Metanephros (tissue), 2 donors: ENCODE measurements at places on chromosomes 4 and X. TPM values are rescaled to one million over a fixed set of nuclear protein-coding genes. Genes with fewer than 3 reads are reported as not detected.

The NUDT11 gene
- 7.1 TPM for total RNA-seq

The P2RY4 gene
- total RNA-seq: 0.35 TPM

The SMIM14 gene
- 30.4 TPM for total RNA-seq

The PDZD4 gene
- total RNA-seq: 10.6 TPM

The BANK1 gene
- 1.9 TPM for total RNA-seq

The GLRB gene
- total RNA-seq: 6.9 TPM

The NDNF gene
- 35.4 TPM for total RNA-seq

The NUP62CL gene
- total RNA-seq: 15.8 TPM

The NKX3-2 gene
- 0.06 TPM for total RNA-seq

The ARHGAP6 gene
- total RNA-seq: 23.9 TPM

The SMIM10L2A gene
- 4.8 TPM for total RNA-seq

The MEPE gene
- not detected for total RNA-seq

The PARM1 gene
- 34.2 TPM for total RNA-seq

The FRAS1 gene
- 125 TPM for total RNA-seq

The MAGEA2 gene
- total RNA-seq: not detected

The FGF13 gene
- 27.5 TPM for total RNA-seq

The MAEA gene
- total RNA-seq: 99.0 TPM

The NEIL3 gene
- total RNA-seq: 3.9 TPM

The SPANXA1 gene
- total RNA-seq: not detected

The N4BP2 gene
- 25.9 TPM for total RNA-seq

The HNRNPH2 gene
- 60.8 TPM for total RNA-seq

The CT45A5 gene
- not detected for total RNA-seq

The UCP1 gene
- total RNA-seq: not detected

The ASB9 gene
- total RNA-seq: 11.9 TPM

The MAGEC2 gene
- total RNA-seq: not detected

The STAP1 gene
- 0.35 TPM for total RNA-seq

The MAGEB1 gene
- not detected for total RNA-seq

The TLR8 gene
- 1.8 TPM for total RNA-seq

The GYPB gene
- total RNA-seq: 23.6 TPM

The MAGEC1 gene
- total RNA-seq: not detected

The MED12 gene
- total RNA-seq: 57.5 TPM

The MTMR1 gene
- 22.2 TPM for total RNA-seq

The CXCR3 gene
- total RNA-seq: 0.12 TPM

The NUP54 gene
- 73.7 TPM for total RNA-seq

The KLF3 gene
- total RNA-seq: 37.1 TPM

The SPINK2 gene
- 0.35 TPM for total RNA-seq

The HSFX3 gene
- not detected for total RNA-seq

The ZNF732 gene
- total RNA-seq: 1.9 TPM

The GYPE gene
- total RNA-seq: 2.2 TPM

The TLR1 gene
- 7.6 TPM for total RNA-seq

The MAGEB17 gene
- total RNA-seq: not detected

The PPARGC1A gene
- total RNA-seq: 73.4 TPM

The CCSER1 gene
- total RNA-seq: 98.9 TPM

The SATL1 gene
- total RNA-seq: 0.35 TPM
